ENCODE measurements at places on chromosomes 2 and 18.

GRCh38 chr2:162382278-162382677, 38.3 kb downstream of the GCA start:
- DNase-seq = no peak

DNA sequence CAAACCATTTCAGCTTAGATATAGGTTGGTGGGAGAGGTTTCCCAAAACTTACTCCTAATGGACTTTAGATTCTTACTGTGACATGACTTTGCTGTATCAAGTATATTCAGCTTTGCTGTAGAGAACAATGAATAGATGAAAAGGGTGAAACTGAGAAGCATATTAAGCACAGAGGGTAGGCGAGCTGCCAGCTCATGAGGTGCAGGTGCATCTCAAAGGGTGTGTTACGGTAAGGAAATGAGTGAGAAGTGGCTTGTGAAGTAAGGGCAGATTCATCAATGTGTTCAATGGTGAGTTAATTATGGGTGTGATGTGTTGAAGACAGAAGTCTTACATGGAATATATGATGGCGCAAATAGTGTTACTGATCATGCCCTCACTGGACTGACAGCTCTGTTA, 49.3 kb downstream of the CD8B2 start:
- no peak for DNase-seq

GRCh38 chr2:84187258-84187657, 271.8 kb downstream of the SUCLG1 start:
- DNase-seq = no peak

DNA sequence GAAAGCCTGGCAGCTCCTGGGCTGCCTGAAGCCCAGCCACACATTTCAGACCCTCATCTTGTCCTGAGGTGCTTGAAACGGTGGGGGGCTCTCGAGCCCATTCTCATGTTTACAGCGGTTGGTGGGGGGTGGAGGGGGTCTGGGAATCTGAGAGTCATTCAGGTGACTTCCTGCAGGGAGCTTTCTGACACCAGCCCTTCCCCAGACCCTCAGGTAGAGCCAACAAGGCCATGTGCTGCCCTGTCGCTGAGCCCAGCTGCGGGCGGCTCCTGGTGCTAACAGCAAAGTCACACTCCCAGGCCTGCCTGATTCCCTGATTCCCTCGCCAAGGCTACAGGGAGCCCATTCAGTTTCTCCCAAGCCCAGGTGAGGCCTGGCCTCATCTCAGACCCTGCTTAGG, 324.9 kb upstream of the MEX3C start:
- no peak for DNase-seq

- DNase-seq = no peak
Observed at GRCh38 chr2:234348081-234348480, 148.8 kb downstream of the ARL4C start.

GRCh38 chr18:13577091-13577697, 149.2 kb downstream of the FAM210A start:
- DNase-seq = no peak

Measured in T-helper 2 cell (primary cell).